NCI-H69 (cell line): ENCODE measurements at places on chromosomes 12 and 14.
A peak's percentile ranks its signal among the peaks of the same experiment; 100 is the strongest.

DNA sequence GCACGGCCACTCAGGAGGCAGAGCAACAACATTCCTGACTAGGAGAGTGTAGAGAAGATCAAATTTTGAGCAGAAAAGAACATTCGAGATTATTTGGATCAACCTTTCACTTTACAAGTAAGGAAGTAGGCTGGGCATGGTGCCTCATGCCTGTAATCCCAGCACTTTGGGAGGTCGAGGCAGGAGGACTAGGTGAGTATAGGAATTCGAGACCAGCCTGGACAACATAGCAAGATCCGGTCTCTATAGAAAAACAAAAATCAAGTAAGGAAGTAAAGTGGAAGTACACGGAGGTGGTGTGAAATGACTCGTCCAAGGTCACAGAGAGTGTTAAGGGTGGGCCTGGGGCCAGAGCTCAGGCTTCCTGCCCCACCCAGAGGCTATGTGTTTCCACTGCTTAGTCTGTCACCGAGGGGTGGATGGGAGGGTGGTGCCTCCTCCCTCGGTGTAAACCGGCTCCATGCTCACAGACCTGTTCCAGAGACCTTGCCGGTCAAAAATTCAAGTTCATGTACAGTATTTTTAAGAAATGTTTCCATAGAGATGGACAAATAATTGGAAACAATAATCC is 51.9 kb downstream of the MAP1LC3B2 start:
- DNase-seq: no peak

DNA sequence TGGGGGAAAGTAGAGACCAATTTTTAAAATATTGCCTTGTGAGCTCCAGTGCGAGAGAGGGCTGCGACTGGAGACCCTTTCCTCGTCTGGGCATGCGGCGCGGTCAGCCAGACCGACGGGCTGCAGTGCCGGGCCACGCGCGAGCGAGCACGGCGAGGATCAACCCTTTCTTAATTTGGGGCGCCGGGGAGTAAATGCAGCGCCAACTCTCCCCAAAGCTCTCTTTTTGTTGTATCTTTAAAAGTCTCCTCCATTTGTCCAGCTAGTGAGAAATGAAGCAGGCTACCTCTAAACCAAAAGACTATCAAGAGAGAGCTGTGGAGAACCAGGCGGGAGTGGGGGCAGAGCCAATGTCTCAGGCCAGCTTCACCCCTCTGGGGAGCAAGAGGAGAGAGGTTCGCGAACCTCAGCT is 1.4 kb downstream of the SIX1 start:
- DNase-seq: peak; percentile 62

DNA sequence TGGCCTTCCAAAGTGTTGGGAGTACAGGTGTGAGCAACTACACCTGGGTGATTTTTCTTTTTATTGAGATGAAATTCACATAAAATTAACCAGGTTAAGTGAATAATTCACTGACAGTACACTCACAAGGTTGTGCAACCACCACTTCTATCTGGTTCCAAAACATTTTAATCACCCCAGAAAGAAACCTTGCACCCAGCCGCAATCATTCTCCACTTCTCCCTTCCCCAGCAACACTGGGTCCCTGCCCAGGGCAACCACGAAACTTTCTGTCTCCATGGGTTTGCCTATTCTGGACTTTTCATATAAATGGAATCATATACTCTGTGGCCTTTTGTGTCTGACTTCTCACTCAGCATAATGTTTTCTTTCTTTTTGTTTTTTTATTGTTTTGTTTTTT is 26.3 kb upstream of the MLXIP start:
- DNase-seq: no peak

DNA sequence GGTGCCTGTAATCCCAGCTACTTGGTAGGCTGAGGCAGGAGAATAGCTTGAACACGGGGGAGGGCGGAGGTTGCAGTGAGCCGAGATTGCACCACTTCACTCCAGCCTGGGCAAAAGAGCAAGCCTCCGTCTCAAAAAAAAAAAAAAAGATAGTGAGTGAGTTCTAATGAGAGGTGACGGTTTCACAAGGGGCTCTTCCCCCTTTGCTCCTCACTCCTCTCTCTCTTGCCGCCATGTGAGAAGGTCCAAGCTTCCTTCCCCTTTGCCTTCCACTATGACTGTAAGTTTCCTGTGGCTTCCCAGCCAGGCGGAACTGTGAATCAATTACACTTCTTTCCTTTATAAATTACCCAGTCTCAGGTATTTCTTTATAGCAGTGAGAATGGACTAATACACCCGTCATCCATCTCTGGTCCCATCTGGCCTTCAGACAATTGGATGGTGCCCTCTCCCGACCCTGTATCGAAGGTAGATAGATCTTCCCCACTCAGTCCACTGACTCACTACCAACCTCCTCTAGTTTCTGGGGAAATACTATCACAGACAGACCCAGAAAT is 27.0 kb upstream of the RCOR1 start:
- no peak for DNase-seq

DNA sequence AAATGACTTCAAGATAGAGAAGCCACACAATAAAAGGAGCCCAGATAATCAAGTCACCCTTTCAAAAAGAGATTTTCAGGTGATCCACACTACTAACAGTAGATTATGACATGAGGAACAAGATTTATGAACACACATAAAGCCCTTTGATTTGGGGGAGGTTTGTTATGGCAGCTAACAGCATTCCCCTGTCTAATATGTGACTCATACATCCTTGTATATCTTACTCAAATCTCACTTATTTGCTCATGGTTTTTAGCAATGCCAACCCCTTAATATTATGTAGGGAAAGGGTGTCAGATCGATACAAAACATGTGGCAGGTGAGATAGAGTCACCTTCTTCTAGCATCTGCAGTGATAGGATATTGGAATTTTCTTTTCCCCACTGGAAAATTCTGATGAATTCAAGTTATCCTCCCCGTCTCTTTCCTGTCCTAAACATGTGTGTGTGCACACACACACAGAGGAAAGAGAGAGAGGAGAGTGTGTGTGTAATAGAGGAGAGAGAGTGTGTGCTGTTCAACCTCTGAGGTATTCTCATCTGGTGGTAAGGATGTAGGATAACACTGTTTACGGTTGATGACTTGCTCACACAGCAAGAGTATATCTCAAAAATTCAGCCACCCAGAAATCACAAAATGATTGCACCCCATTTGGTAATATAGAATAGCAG is 319.9 kb downstream of the KCNC2 start:
- DNase-seq: peak; percentile 7

DNA sequence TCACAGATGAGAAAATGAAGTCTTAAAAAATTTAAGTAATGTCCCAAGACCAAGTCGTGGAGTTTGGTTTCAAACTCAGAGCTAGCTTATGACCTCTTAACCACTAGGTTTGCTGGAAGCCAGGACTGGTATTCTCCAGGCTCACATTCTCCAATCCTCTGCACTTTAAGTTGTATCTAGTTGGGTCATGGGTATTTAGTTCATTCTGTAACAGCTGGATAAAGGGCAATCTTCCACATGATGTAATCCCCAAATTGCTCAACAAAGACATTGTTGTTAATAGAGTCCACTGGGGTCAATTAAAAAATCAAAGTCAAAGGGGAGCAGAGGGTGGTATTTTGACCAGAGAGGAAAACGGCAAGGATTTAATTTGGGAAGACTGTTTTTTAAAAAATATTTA is 17.8 kb upstream of the GAS2L3 start:
- peak; percentile 34 for DNase-seq

DNA sequence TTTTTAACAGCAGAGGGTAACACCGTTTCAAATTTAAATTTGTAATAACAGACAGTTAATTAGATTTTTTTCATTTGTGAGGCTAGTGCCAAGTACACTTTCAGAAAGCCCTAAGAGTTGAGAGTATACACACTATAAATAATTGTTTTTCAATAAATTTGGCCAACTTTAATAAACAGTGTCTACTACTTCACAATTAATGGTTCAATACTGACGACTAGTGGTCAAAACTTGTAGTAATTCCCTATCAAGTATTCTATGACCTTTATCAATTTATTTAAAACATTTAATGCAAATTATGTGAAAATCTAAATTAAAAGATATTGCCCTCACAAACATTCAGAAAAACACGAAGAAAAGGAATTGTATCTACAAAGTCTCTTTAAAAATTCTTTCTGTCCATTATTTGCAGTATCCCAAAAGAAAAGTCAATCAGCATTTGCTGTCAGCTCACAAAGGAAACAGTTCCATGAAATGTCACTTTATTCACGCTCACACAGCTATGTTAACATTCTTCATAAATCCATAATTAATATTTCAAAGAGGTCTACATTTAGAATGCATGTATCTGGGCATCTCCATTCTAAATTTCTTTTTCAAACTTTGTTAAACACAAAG is 91.2 kb downstream of the CEP128 start:
- peak; percentile 55 for DNase-seq

DNA sequence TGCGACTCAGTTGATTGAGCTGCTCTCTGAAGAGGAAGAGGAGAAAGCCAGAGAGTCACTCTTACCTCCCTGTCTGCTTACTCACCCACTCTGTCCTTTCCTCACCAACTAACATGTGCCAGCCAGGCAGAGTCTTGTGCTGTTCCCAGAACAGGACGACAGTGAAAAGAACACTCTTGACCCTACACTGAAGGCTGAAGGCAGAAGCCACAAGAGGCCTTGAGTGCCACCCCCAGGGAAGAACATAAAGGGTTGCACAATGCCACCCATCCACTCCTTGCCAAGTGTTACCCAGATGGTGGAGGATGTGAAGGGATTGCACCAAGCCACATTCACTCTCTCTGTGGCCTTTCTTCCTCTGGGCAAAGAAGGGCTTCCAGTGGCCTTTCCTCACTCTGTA is 12.8 kb downstream of the ABHD4 start:
- DNase-seq: no peak

- no peak for DNase-seq
These were observed 89.8 kb downstream of the SYT10 start for GRCh38 chr12:33349791-33350190.

GRCh38 chr12:68176257-68176656 is 16.7 kb upstream of the IFNG start:
- peak; percentile 18 for DNase-seq

GRCh38 chr14:70882776-70883492 is 24.3 kb upstream of the PCNX1 start:
- DNase-seq: peak; percentile 14

DNA sequence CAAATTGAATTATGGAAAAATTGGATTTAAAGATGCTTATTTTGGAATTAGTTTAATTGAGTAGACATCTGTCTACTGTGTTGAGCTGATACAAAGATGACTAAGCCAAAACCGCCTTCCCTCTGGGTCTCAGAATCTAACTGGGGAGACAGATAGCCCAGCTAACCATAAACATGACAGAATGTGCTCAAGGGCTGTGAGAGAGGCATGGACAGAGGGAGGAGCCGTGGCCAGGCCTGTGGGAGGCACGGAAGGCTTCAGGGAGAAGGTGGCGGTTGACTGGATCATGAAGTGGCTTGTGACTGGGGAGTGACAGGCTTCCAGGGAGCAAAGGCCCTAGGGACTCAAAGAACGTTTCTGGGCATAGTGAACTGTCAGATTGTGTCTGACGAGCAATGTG is 74.6 kb downstream of the DACT1 start:
- peak; percentile 41 for DNase-seq

- no peak for DNase-seq
These were observed 6.3 kb downstream of the TESC start for GRCh38 chr12:117092886-117093285.

- DNase-seq: no peak
These were observed 8.1 kb upstream of the EIF2S3B start for GRCh38 chr12:10497602-10498001.

DNA sequence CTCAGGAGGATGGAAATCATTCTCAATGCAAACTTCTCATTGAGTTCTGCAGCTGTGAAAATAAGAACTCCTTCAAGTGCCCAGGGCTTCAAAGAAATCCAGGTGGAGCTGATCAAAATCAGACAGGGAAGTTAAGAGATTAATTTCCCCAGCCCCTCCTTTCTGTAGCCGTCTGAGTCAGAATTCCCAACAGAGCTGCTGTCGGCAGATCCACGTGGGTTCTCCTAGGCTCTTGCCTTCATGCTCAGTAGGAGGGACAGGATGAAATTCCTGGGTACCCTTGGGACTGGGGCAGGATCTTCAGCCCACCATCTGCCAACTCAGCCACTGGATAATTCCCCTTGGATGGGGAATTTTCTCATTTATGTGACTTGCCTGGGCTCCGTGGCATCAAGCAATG is 13.3 kb downstream of the TGFB3 start:
- DNase-seq: peak; percentile 33

- no peak for DNase-seq
These were observed 198.1 kb downstream of the SLC38A4 start for GRCh38 chr12:46627686-46628085.

GRCh38 chr12:75553836-75554555 is 42.6 kb upstream of the KRR1 start:
- DNase-seq: peak; percentile 15

GRCh38 chr12:94244165-94245133 is 96.1 kb downstream of the PLXNC1 start:
- DNase-seq: no peak

DNA sequence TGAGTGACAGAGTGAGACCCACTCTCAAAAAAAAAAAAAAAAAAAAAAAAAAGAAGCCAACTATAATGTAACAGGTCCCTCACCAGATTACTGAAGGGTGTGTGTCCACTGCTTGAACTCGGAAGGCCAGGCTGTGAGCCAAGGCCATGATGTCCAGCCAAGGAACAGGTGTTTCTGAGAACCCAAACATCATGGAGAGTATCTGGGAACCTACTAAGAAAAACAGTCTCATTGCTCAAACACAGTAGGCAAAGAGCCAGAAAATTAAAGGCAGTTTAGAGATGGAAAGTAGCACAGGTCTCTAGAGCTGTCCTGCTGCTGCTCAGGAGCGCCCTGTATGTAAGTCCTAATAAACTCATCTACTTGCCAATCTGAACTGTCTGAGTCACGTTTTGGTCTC is 12.5 kb upstream of the MAP4K5 start:
- DNase-seq: peak; percentile 21

GRCh38 chr14:102778338-102779083 is 1.3 kb downstream of the TRAF3 start:
- DNase-seq: peak; percentile 63

DNA sequence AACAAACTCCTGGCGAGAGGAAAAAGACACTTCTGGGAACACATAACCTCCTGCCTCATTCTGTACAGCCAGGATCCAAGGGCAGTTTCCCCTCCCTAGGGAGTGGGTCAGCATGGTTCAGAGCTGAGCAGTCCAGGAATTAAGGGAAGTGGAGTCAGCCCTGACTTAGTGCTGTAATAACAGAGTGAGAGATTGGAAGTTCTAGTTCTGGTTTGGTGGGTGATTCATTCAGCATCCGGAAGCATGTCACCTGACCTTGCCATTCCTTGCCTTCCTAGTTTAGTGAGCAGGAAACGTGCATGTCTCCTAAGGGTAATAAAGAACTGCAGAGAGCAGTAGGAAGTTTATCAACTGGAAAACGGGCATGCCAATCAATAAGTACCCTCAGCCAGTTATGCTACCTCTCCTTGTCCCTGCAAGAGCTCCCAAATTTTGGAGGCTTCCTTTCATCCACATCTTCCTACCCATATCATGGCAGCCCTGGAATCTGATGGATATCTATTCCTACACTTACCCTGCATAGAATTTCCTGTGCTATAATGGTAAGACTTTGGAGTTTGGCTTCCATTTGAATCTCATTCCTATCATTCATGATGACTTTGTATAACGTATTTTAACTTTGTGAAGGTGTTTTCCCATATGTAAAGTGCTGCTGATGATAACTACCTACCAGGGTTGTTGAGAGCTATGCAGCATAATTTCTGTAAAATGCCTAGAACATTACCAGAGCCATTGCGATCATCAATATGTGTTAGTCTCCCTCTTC is 28.5 kb upstream of the MAGOHB start:
- DNase-seq: no peak
